ENCODE measurements at places on chromosomes 1 and 21.
A peak's percentile ranks its signal among the peaks of the same experiment; 100 is the strongest.

DNA sequence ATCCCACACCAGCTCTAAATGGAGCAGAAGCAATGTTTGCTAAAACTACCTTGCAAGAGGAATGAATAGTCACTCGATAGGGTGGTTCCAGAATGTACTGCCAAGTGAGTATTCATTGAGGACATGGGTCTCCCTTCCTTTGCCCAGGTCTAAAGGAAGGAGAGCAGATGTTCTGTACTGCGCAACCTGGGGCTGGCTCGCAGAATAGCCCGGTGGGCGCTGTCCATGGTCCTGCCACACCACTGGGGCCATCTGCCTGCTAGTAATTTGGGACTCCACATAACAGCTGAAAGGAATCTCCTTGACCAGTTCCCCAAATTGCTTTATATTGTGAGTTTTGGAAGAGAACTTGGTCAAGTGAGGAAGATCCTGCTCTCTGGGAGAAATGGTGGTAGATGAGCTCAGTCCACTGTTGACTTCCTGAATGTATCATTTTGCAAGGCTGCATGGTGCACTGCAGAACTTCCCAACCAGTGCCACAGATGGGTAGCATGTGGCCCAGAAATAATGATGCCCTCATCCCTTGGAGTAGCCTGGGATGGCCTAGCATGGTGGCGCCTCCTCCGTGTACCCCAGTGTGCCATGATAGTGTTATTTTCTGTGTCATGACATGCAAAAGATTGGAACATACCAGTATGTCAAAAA lies 5.7 kb downstream of the SLC6A17 start:
- peak; percentile 65 for DNase-seq

DNA sequence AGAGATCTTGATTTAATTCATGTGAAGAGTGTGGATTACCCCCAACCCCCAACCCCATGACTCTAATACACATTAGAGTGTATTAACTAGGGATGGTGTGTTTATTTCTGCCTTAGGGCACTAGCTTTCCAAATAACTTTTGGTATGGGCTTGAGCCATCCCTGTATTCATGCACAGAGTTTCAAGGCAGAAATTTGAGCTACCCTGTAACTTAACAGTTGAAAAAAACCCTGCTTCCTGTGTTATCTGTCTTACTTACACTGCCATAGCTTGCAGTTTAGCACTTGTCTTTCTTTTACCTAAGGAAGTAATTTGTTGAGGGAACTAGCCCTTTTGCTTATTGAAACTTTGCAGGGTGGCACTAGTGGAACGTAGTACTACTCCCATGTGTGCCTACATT lies 6.3 kb downstream of the SRSF11 start:
- no peak for DNase-seq

DNA sequence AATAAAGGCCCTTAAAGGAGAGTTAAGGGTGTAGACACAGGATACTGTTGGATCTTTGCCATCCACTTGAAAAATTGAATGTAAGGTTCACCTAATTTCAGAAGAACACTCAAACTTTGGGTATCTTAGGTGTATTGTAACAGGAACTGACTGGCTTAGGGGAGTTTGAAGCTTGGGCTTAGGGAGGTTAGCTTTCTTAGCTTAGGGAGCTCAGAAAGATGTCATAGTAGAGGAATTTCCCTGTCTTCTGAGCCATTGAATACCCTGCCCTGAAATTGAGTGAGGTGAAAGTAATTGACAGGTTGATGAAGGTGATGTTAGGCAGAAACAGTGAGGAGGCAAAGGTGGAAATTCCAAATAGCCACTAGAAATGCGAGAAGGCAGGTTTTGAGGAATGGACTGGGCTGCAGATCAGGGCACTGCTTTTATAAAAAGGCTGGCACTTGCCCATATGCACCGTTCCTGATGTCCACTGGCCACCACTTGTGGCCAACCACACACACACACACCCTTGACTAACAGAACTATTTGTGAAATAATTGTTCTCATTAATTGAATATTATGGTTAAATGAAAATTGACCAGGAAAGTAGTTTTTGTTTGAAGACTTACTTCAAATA lies 16.5 kb downstream of the BACH1 start:
- DNase-seq: no peak

DNA sequence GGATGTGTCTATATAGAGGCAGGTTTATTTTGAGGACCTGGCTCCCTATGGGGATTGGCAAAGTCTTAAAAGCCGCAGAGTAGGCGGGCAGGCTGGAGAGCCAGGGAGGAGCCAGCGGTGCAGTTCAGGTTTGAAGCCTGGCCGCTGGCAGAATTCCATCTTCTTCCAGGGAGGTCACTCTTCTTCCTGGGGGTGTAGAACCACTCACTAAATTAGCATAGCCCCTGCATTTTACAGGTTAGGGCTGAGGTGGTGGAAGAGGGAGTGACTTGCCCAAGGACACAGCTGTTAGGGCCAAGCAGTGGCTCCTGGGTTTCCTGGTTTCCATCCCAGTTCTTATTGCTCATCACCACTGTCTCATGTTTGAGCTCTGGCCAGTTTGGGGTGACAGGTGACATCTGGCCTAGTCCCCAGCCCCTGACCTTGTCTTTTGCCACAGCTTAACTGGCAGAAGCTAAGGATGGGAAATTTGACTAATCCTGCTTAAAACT lies 1.4 kb downstream of the PINK1 start:
- DNase-seq: peak; percentile 19

GRCh38 chr21:43865540-43866259 lies 677 bp downstream of the AGPAT3 start:
- peak; percentile 59 for DNase-seq

DNA sequence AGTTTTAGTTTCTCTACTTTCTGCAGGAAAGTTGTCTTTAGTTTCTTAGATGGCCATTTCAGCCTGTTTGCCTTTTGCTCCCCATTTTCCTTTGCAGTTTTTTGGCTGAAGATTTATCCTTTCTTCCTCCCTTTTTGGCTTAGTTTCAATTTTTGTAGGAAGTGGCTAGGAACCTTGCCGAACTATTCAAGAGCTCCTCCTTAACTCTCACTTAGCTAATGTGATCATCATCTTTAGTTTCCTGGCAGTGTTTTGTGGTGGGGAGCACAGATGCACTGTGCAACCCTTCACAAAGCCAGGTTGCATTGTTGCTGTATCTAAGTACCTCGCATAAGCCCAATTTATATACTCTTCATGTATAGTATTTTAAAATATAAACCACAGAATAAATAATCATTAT lies 28.8 kb upstream of the CCDC181 start:
- DNase-seq: no peak

- DNase-seq: no peak
Measured at GRCh38 chr1:67059346-67059745, 5.4 kb upstream of the SLC35D1 start.

DNA sequence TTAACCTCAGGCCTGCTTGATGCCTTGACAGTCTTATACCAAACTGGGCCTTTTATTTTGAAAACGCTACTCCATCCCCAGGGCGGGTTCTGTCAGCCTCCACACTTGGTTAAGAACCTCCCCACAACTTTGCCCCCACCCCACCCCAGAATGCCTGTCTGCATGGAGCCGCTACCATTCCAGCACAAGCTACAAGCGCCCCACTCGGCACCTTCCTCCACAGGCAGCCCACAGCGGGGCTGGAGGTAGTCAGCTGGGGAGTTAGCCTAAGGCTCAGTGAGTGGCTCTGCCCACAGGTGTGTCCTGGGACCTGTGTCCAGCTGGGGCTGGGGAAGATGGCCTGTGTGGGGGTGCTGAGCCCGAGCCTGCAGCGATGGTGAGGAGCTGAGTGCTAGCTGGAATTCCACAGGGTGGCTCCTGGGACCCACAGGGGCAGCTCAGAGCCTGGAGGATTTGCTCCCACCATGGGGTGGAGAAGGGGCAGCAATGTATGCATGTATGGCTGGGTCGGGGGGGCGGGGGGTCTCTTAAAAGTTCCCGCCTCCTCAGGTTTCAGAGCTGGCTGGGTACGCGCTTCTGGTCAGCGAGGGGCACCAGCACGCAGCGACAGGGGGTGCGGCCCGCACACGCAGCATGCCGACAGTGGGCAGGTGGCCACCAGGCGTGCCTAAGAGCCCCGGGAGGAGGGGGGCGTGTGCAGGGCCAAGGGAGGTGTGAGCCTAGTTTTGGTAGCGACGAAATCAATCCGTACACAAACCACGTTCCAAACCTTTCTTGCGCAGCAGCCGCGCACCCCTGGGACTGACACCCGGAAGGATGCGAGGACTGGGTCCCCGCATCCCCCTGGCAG lies 917 bp downstream of the ETNK2 start:
- no peak for DNase-seq

DNA sequence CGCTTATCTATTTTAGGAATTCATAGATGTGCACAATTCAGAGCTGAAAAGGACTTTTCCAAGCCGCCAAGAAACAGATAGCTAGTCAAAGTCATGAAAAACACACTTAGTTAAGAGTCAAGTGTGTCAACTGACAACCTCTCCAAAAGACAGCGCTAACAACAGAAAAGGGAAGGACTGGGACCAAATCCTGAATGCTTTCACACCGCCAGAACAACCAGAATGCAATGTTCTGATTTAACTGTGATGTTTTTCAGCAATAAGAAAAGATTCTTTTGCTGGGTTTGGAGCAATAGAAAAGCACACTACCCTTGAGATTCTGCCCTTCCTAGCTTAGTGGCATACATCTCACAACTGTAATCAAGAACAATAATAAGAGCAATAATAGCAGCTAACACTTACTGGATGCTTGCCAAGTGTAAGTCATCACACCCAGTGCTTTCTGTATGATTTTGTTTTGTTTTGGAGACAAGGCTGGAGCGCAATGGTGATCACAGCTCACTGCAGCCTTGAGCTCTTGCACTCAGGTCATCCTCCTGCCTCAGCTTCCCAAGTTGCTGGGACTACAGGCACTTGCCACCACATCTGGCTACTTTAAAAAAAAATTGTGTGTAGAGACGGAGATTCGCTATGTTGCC lies 33.9 kb upstream of the SDC3 start:
- DNase-seq: no peak

DNA sequence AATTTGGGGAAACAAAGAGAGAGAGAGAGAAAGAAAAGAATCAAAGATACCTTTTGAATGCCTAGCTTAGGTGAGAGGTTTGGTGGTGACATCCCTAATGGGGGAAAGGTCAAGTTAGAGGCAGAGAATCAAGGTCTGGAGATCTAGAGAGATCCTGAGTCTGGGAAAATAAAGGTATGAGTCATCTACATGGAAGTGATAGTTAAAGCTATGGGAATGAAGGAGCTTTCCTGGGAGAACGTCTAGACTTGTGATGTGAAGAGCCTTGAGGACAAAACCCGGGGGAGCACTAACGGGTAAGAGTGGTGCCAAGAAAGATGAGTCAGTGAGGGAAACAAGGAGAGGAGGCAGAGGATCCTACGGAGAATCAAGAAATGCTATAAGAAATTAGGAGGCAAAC lies 110.8 kb upstream of the RUNX1 start:
- DNase-seq: no peak

GRCh38 chr1:10962483-10962882 lies 50.0 kb upstream of the TARDBP start:
- no peak for DNase-seq

- no peak for DNase-seq
Measured at GRCh38 chr1:3674100-3675094, 22.1 kb downstream of the TP73 start.

- DNase-seq: no peak
Measured at GRCh38 chr1:224605482-224606181, 10.5 kb upstream of the CNIH3 start.

- DNase-seq: no peak
Measured at GRCh38 chr1:157893686-157894085, 52.1 kb upstream of the CD5L start.

DNA sequence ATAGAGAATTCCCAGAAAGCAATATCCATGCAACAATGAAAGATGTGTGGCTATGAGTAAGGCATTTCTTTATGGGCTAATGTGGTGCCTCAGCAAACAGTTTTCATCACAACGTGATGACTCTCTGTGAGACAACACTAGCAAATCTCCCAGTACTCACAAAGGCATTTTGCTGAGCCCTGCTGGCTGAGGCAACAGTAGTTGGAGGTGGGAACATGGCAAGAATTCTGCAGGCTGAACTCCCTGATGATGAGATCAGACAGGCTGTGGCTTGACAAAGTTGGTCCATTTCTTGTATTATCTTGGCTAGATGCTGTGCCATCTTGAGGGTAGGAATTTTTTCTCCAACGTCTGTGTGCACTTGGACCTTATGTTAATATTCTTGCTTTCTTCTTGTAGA lies 24.6 kb downstream of the PROX1 start:
- DNase-seq: no peak

DNA sequence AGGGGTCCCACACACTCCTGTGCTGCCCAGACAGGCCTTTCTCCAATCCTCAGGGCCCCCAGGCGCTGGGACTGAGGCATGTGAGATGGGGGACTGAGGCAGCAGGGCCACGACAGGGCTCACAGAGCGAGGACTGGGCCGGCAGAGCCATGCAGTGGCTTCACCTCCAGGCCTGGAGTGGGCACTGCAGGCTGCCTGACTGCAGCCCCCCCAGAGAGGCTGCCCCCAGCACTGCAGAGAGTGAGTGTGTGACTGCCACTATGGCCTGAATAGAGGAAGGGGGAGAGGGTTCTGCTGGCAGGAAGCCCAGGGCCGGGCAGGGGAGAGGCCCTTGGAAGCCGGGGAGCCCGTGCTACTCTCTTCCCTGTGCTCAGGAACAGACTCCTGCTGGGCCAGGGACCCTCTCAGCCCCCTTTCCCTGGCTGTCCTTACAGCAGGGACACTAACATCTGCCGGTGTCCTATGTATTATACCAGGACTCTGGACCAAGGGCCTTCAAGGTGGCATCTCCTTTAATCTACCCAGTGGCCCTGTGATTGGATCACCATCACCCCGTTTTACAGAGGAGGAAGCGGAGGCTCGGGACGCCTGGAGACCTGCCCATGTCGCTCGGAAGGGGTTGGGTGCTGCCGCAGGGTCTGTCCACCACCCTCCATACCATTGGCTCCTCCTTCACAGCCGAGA lies 20.2 kb upstream of the PLEKHG5 start:
- no peak for DNase-seq

DNA sequence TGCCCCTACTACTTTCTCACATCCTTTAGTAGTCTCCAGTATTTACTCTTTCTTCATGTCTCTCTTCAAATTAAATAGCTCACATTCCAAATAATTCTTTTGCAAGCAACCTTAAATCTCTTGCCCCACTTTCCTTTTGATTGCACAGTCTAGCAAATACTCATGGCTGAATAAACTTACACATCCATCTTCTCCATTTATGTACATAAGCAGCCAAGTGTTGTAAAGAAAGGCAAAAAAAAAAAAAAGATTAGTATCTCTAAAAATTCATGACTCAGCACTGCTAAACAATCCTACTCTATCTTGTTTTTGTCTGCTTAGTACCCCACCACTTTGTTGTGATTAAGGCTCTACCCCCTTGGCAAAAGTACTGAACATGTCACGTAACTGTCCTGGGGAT lies 42.6 kb downstream of the F13B start:
- no peak for DNase-seq

DNA sequence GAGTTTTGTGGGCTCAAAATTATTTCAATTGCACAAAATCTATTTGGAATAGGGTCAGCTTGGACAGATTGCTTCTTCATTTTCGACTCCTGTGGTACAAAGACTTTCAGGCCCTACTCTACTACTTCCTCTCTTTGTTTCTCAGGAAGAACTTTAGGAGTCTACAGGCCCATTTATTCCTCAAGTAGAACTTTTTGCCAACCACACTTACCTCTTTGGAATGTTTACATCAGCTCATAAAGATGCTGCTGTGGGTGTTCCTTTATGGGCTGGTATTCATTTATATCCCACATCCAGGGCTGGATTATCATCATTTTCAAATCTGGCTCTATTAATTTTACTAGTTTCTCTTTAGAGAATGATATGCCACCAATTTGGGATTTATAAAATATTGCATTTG lies 46.3 kb upstream of the TNFSF18 start:
- DNase-seq: no peak

Data from activated naive CD8-positive, alpha-beta T cell treated with anti-CD3 and anti-CD28 coated beads, Interleukin-2, amount 50 U/mL, for 24 hours (primary cell).